ENCODE measurements at places on chromosomes 2 and 18. TPM values are rescaled to one million over a fixed set of nuclear protein-coding genes. Genes with fewer than 3 reads are reported as not detected.

DNA sequence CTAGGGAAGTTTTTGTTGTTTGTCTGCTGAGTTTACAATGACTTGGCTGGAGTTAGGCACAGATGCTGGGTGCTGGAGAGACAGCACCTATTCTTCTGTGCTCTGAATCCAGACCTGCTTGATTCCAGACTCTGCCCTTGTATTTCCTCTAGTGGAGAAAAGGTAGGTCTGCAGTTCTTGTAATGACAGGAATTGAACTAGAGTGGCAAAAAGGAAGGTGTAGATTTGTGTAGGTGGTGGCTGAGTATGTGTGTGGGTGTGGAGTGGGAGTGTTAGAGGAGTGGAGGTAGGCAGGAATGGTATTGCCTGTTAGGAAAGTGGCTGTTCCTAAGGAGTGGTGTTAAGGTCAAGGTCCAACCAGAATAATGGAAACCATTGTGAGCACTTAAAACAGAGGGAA lies 71.9 kb upstream of the LYPD6 start:
- DNase-seq = no peak
- no peak overlapping the region for H3K27ac ChIP-seq
- peaks cover 4% of the 10 kb centered on the region for H3K27me3 ChIP-seq
- H3K4me1 ChIP-seq = no peaks in the 10 kb centered on the region
- no peak overlapping the region for H3K4me3 ChIP-seq

DNA sequence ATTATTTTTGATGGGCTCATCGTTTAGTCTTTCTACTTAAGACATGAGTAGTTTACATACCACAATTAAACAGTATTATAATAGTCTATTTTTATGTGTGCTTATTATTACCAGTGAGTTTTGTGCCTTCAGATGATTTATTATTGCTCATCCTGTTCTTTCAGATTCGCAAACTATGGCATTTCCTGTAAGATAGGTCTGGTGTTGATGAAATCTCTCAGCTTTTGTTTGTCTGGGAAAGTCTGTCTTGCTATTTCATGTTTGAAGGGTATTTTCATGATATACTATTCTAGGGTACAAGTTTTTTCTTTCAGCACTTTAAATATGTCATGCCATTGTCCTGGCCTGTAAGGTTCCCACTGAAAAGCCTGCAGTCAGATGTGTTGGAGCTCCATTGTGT lies 101.3 kb downstream of the DNAH7 start:
- no peaks in the 10 kb centered on the region for H3K27me3 ChIP-seq
- H3K4me1 ChIP-seq = no peaks in the 10 kb centered on the region
- no peaks in the 10 kb centered on the region for H3K36me3 ChIP-seq

- H3K4me1 ChIP-seq = peaks cover 33% of the 10 kb centered on the region
- peak overlapping the region; percentile 54 for H3K4me3 ChIP-seq
- H3K27ac ChIP-seq = peak overlapping the region; percentile 89
- DNase-seq = no peak
- no peaks in the 10 kb centered on the region for H3K27me3 ChIP-seq
These were observed 1.2 kb downstream of the SERPINB5 start for GRCh38 chr18:63477968-63478367.

GRCh38 chr2:50773211-50773932 lies 258.6 kb downstream of the NRXN1 start:
- no peaks in the 10 kb centered on the region for H3K4me1 ChIP-seq
- no peaks in the 10 kb centered on the region for H3K27me3 ChIP-seq
- H3K4me3 ChIP-seq = no peak overlapping the region
- DNase-seq = no peak
- H3K27ac ChIP-seq = no peak overlapping the region

GRCh38 chr2:113126845-113127645 lies at the start of gene IL1RN:
Gene IL1RN, plus strand, starts transcription at chr2:113127598. Its CDS starts 27 bp downstream, at chr2:113127625.
- DNase-seq = no peak
- H3K27ac ChIP-seq = no peak within 1 kb of the TSS

DNA sequence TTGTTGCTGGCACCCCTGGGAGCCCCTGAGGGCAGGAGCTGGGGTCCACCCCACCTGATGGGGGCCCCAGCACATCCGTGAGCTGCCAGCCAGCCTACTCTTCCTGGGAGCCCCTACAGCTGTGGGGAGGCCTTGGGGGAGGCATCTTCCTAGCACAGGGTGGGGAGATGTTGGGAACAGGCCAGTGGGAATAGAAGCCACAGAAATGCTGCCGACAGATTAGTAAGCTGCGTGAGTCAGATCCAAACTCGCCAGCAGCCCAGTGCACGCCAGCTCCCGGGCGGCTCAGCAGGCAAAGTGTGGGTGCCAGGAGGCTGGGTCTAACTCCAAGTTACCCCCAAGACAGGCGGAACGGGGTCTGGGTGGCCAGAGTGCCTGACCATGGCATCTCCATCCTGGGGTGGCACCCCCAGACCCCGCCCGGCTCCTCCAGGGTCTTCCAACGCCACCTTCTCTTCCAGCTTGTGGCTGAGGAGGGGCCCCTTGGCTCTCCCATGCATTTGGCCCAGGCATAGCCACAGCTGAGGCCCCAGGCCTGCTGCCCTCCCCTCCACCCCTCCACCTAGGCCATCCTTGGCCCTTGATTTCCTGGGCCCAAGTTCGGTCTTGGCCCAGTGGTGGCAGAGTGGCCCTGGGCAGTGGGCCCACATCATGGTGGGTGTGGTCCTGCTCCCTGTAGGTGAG lies 15.3 kb downstream of the CROCC2 start:
- H3K27me3 ChIP-seq = no peaks in the 10 kb centered on the region
- H3K27ac ChIP-seq = peak overlapping the region; percentile 57
- no peaks in the 10 kb centered on the region for H3K36me3 ChIP-seq
- peaks cover 47% of the 10 kb centered on the region for H3K4me1 ChIP-seq
- peak; percentile 76 for DNase-seq
- H3K4me3 ChIP-seq = no peak overlapping the region

DNA sequence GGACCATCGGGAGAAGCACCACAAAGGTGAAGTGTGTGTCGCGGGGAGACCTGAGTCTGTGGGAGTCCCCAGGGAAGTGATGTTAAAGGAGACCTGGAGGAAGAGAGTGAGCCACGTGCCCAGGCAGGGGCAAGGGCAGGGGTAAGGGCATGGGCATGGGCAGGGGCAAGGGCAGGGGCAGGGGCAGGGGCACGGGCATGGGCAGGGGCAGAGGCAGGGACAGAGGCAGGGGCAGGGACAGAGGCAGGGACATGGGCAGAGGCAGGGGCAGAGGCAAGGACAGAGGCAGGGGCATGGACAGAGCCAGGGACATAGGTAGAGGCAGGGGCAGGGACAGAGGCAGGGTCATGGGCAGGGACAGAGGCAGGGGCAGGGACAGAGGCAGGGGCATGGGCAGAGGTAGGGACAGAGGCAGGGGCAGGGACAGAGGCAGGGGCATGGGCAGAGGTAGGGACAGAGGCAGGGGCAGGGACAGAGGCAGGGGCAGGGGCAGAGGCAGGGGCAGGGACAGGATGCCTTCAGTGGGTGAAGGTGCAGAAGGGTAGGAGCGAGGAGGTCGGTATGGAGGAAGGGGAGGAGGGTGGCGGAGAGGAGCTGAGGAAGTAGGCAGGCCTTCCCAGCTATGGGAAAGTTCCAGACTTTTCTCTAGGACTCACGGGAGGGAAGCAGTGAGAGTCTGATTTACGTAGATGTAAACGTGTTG lies 33.3 kb downstream of the NTSR2 start:
- H3K27me3 ChIP-seq = no peaks in the 10 kb centered on the region
- DNase-seq = no peak
- H3K36me3 ChIP-seq = peaks cover 47% of the 10 kb centered on the region
- no peak overlapping the region for H3K27ac ChIP-seq

DNA sequence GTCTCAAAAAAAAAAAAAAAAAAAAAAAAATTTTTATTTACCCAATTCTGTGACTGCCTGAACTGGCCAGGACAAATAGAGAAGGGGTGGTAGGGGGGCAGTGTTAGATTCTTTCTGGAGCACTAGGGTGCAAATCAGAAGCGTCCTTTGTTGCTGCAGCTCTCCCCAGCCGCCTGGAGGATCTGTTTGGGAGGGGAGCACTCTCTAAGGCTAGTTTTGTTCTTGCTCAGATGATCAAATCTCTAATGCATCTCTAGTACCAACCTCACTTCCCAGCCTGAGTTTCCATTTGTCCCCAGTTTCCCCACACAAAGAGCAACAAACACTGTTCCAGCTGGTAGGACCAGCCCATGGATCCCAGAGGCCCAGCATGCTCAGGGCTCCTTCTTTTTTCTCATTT lies 83.0 kb downstream of the GBX2 start:
- H3K36me3 ChIP-seq = no peaks in the 10 kb centered on the region
- no peak for DNase-seq
- no peaks in the 10 kb centered on the region for H3K4me1 ChIP-seq
- H3K27ac ChIP-seq = no peak overlapping the region
- no peak overlapping the region for H3K4me3 ChIP-seq

DNA sequence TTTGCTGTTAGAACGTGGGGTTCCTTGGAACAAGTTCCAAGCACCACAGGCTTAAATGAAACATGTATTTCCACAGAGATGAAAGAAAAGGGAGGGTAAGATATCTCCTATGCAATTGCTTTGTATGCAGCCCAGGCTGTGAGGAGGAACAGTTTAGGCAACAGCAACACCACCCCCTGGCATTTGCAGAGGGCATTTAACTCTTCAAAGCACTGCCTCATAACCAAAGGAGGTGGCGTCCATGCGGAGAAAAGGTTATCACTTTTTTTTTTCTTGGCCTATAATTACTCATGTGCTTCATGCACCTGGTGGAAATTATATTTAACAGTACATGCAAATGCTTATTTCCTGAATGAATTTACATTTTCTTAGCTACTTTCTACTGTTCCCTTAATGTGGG lies 286.0 kb downstream of the LPIN1 start:
- H3K27me3 ChIP-seq = no peaks in the 10 kb centered on the region
- H3K27ac ChIP-seq = no peak overlapping the region
- no peak for DNase-seq
- no peaks in the 10 kb centered on the region for H3K4me1 ChIP-seq
- no peak overlapping the region for H3K4me3 ChIP-seq
- H3K36me3 ChIP-seq = no peaks in the 10 kb centered on the region

DNA sequence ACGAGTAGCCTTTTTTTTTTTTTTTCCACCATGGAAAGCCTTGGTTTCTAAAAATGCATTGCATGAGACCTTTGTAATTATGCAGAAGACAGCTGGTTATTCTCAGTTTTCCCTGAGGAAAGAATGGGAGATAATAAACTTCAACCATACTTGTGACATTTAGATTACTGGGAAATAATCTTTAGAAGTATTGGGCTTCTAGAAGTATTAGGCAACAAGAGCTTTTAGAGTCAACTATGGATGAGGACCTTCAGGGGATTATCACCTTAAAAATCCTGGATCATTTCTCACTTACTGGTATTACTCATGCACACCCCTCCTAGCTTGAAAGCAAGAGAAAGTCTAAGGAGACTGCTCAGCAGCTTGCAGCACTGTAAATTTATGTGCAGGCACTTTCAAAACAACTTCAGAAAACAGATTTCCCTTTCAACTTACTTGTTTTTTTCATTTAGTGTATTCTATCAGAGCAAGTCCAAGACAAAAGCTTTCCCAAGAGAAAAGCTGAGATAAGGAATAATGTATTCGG lies 175.9 kb downstream of the NRXN1 start:
- no peak for DNase-seq
- H3K4me3 ChIP-seq = no peak overlapping the region
- no peak overlapping the region for H3K27ac ChIP-seq
- H3K4me1 ChIP-seq = no peaks in the 10 kb centered on the region

- H3K36me3 ChIP-seq = no peaks in the 10 kb centered on the region
- H3K4me1 ChIP-seq = no peaks in the 10 kb centered on the region
- DNase-seq = no peak
- H3K4me3 ChIP-seq = no peak overlapping the region
- H3K27ac ChIP-seq = no peak overlapping the region
These were observed 289.3 kb downstream of the FSIP2 start for GRCh38 chr2:186027922-186028321.

DNA sequence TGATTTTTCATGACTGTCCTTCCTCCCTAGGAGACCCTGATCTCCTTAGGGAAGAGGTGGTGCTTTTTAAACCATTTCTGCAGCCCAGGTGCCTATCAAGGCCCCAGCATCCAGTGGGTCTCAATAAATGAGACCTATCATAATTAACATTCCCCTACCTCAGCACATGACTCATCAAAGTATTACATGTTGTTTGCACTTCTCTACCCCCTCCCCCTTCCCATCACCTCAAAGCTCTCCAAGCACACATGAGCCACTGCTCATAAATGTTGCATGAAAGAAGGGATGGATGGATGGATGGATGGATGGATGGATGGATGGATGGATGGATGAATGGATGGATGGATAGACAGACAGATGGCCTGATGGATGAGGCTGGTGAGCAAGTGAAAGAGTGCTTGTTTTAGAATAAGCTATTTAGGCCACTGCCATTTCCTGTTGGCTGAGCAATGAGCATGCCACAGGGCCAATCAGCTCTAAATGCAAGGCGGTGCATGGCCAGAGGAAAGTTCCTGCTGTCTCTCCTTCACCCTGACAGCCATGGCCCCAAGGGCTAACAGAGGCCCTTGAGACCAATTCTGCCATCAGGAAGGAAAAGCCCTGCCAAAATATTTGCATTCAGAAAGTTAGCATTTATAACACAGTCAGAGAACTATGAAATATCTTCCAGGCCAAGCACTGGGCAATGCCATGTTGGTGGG lies 20.9 kb upstream of the STEAP3 start:
- DNase-seq = no peak
- no peaks in the 10 kb centered on the region for H3K36me3 ChIP-seq
- no peaks in the 10 kb centered on the region for H3K27me3 ChIP-seq
- no peaks in the 10 kb centered on the region for H3K4me1 ChIP-seq

GRCh38 chr18:56042915-56043536 lies 455.0 kb upstream of the TCF4 start:
- no peak overlapping the region for H3K4me3 ChIP-seq
- no peak overlapping the region for H3K27ac ChIP-seq
- H3K4me1 ChIP-seq = peaks cover 5% of the 10 kb centered on the region
- no peaks in the 10 kb centered on the region for H3K27me3 ChIP-seq
- H3K36me3 ChIP-seq = no peaks in the 10 kb centered on the region

GRCh38 chr2:36657703-36658102 lies 38.8 kb upstream of the VIT start:
- no peak for DNase-seq
- H3K27ac ChIP-seq = no peak overlapping the region
- H3K4me1 ChIP-seq = no peaks in the 10 kb centered on the region
- H3K4me3 ChIP-seq = no peak overlapping the region

- H3K4me1 ChIP-seq = peaks cover 35% of the 10 kb centered on the region
- peak overlapping the region; percentile 93 for H3K27ac ChIP-seq
- H3K4me3 ChIP-seq = peak overlapping the region; percentile 75
- DNase-seq = peak; percentile 81
- no peaks in the 10 kb centered on the region for H3K27me3 ChIP-seq
These were observed 396 bp downstream of the CNOT9 start for GRCh38 chr2:218569038-218569431.

DNA sequence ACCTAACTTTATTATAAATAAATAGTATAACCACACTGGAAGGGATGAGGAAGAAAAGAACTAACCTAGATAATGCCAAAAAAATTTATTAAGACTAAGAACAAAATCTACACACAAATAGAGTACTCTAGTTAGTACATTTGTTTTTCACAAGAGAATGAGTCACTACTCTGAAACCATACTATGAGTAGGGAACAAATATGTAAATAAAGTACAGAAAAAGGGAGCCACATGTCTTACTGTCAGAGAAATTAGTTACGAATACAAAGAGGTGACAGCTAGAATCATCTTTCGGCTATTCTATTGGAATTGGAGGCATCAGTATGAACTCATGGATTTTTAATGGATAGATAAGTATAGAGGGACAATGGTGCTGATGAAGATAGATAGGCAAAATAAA lies 150.5 kb downstream of the COPS8 start:
- no peaks in the 10 kb centered on the region for H3K27me3 ChIP-seq
- no peak overlapping the region for H3K27ac ChIP-seq
- no peak for DNase-seq
- peaks cover 8% of the 10 kb centered on the region for H3K4me1 ChIP-seq

SP100 gene
- 118 TPM for total RNA-seq

TRAPPC12 gene
- total RNA-seq = 248 TPM

SLC8A1 gene
- total RNA-seq = 12.0 TPM

UGT1A4 gene
- 1.8 TPM for total RNA-seq

OSGEPL1 gene
- 14.3 TPM for total RNA-seq

CNGA3 gene
- total RNA-seq = not detected

ZNF521 gene
- total RNA-seq = 11.7 TPM

NPHP1 gene
- total RNA-seq = 1.9 TPM

All from suprapubic skin (tissue), 4 donors.